Activated effector memory CD4-positive, alpha-beta T cell treated with anti-CD3 and anti-CD28 coated beads, Interleukin-2, amount 50 U/mL, for 16 hours (primary cell): ENCODE measurements at places on chromosomes 16 and 17.
A peak's percentile ranks its signal among the peaks of the same experiment; 100 is the strongest.

DNA sequence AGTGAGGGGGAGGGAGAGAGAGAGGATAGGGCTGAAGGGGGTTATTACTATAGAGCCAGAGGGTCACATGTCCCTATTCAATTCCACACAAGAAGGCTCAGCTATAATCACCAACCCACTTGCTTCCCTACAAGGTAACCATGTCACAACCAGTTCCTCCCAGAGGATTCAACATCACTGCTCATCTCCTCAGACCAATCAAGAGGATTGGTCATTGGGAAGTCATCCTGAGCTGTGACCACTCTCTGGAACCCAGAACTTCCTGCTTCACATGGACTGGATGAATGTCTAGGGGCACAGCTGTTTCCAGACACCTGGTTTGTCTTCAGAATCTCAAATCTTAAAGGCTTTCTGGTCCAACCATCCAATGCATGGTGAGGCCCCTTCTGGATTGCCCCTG, 154.9 kb upstream of the SDK2 start:
- no peak for DNase-seq

- DNase-seq, result no peak
These were observed 47.4 kb upstream of the ATF7IP2 start for GRCh38 chr16:10338426-10338825.

GRCh38 chr16:4679850-4680636, 13.3 kb upstream of the NUDT16L1 start:
- no peak for DNase-seq

GRCh38 chr17:54256401-54256929, 433.7 kb downstream of the KIF2B start:
- no peak for DNase-seq

DNA sequence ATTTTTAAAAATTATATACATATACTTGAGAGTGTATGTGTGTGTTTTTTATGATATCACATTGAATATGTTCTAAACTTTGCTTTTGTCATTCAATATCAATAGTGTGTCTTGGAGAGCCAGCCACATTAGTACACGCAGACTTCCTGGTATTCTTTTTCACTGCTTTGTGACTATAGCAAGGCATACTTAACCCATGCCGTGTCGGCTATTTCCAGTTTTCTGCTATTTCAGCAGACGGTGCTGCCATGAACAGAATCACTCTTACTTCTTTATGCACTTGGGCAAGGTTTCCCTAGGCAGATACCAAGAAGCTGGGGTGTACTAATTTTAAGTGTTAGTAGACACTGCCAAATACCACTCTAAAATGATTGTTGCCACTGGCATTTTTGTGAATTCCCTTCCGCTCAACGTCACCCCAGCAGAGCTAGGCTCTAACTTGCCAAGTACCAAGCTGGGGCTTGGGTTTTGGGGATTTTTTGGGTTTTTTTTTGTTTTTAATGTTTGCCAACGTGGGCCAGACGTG, 134.9 kb downstream of the SOCS1 start:
- DNase-seq, result no peak

GRCh38 chr17:13597723-13598347, 3.9 kb downstream of the HS3ST3A1 start:
- DNase-seq, result peak; percentile 77

DNA sequence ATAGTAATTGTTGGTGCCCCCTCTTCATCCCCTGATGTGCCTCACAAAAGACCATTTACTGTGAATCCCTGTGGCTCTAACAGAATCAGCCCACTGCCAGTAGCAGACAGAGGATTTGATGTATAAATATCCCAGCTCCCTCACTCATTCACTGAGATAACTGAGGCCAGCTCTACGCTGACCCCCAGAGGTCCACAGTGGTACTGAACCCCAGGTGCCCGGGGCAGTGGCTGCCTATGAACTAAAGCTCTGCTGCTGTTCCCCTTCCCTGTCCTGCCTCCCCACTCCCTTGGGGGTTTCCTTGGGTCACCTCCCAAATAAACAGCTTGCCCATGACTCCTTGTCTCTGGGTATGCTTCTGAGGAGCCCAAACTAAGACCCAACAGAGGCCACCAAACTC, 295.8 kb downstream of the FOXL1 start:
- DNase-seq, result peak; percentile 68

GRCh38 chr16:17431968-17432625, 38.7 kb downstream of the XYLT1 start:
- DNase-seq, result no peak

- DNase-seq, result no peak
These were observed 6.5 kb upstream of the MC1R start for GRCh38 chr16:89912143-89912542.

DNA sequence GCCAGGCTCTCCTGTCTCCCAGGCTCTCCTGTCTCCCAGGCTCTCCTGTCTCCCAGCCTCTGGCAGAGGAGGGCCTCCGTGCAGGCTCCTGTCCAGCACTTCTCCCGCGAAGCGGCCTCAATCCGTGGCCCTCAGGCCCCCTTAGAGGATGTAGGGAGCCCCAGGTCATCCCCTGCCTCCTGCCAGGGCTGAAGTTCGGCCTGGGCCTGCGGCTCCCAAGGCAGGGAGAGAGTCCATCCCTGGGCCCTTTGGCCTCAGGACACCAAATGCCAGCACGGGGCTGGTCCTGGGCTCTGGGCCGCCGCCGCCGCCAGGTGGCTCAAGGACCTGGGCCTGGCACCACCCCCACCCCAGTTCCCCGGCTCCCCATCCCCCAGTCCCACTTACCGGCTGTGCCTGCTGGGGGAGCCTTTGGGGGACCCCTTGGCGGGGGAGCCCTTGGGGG, 370 bp downstream of the EVPL start:
- no peak for DNase-seq

DNA sequence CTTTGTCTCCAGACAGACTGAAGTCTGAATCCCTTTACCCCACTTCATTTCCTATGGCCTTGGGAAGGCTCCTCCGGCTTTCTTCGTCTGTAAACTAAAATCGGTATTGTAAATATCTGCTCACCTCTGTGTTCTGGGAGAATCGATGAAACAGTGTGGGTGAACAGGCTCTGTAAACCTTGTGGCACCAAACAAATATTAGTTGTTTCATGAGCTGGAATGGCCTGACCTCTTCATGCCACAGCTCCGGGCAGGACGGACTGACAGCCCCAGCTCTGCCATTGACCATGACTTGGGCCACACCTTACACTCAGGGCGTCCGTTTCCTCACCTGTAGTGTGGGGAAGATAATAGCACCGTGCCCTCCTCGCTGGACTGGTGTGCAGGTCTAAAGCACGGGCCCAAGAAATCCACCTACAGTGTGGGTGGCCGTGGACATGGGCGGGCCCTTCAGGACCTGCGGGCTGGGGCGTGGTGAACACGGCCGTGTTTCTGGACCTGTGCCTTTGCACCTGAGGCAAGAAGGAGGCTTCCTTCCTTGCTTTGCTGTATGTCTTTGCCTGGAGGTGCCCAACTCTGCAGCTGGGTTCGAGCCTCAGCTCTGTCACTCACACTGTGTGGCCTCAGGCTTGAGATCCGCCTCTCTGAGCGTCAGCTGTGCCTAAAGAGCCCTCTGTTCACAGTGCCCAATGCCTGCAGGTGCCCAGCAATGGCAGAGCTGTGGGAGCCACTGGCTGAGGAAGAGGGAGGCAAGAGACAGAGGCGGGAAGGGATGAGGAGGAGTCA, 6.1 kb upstream of the OSGIN1 start:
- no peak for DNase-seq

DNA sequence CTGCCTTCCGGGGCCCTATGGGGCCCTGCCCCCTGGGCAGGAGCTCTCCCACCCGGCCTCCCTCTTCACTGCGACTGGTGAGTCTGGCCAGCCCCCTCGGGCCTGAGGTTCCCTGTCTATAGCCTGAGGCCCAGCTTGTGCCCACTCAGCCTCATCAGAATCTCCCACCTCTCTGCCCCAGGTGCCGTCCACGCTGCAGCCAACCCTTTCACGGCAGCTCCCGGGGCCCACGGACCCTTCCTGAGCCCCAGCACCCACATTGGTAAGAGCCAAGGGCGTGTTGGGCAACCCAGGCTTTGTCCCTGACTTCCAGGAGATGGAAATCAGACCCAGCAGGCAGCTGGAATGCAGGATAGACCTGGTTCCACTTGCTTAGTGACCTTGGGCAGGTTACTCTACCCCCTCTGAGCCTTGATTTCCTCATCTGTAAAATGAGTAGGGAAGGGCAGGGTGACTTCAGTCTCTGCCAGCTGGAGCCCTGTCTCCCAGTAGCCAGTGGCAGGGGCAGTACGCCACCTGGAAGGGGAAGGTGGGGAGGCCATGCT, 9.2 kb downstream of the FBRS start:
- DNase-seq, result no peak

DNA sequence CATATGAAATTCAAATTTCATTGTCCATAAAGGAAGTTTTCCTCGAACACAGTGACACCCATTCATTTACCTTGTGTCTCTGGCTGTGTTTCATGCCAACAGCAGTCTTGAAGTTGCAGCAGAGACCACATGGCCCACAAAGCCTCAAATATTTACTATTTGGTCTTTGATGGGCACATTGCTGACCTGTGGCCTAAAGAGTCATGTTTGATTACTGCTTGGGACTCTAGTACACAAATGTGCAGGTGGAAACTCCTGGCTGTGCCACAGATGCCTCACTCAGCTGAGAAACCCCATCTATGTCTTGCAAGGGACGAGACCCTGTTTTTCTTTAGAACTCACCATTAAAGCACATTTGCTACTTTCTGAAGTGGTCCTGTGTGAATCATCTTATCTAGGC, 76.7 kb downstream of the SLC6A2 start:
- DNase-seq, result no peak

GRCh38 chr16:66150698-66151482, 215.6 kb upstream of the CDH5 start:
- DNase-seq, result no peak

- no peak for DNase-seq
These were observed 116.5 kb upstream of the AXIN2 start for GRCh38 chr17:65677932-65678331.

DNA sequence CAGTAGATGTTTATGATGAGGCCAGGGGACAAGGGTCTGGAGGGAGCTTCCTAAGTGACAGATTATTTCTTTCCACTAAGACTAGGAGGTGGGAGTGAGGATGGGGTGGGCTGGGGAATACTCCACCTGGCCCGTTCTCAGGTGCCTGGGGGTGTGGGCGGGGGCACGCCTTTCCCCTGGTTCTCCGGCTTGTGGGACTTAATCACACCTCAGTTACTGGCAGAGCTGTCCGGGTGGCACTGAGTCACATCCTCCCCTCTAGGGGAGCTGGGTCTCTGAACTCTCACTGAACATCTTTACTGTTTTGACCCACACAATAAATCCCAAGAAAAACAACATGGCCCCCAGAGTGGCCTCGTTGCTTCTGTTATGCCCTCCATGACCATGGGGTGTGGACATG, 332.8 kb downstream of the MAF start:
- peak; percentile 79 for DNase-seq

DNA sequence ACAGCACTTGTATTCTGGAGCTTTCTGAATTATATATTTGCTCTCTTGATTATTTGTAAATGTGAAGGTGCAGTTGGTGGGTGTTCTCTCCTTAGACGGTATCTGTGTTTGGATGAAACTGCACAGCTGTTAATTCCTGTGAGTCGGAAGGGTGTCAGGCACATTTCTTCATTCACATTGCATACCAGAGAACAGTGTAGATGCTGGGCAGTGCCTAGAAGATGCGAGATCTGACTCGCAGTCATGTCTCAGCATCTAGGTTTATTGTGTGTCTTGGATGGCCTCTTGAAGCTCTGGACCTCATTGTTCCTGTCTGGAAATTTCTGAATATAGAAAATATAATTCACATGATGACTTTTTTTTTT, 61.2 kb downstream of the CLEC16A start:
- DNase-seq, result no peak
